ENCODE measurements at places on chromosomes 3 and 15.

GRCh38 chr3:193040836-193041672, 123.4 kb upstream of the MB21D2 start:
- no peak for DNase-seq

DNA sequence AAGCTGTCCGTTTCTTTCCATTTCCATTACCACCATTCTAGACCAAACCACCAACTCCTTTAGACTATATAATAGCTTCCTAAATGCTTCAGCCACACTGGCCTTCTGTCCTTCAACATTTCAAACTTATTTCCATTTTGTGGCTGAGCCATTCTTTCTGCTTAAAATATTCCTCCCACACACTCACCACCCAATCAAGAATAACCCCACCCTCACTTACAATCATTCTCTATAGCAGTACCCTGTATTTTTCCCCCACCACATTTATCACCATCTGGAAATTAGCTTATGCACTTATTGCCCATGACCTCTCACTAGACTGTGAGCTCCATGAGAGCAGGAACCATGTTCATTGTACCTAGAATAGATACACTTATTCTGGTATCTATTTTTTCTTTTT, 6.6 kb downstream of the KATNBL1 start:
- DNase-seq, result no peak

- no peak for DNase-seq
Measured at GRCh38 chr3:98890181-98890835, 11.2 kb downstream of the DCBLD2 start.

DNA sequence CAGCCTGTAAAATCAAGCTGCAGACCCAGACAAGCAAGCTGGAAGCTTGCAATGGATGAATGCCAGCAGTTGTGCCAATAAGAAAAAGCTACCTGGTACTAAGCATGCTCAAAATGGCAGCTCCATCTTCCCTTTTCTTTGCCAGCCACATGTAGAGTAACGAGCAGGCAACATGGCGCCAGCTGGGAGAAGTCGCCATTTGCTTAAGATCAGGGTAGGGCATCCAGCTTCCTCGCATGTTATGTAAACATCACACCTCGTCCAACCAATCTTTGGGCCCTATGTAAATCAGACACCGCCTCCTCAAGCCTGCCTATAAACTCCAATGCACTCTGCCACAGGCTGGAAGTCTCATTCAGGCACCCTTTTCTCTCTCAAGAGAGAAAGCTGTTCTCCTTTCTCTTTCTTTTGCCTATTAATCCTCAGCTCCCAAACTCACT, 973.9 kb downstream of the FHIT start:
- no peak for DNase-seq

- DNase-seq, result no peak
Measured at GRCh38 chr3:59127071-59127470, 77.2 kb upstream of the CFAP20DC start.

- DNase-seq, result peak; percentile 24
Measured at GRCh38 chr3:44114142-44114541, 127.5 kb upstream of the TOPAZ1 start.

- no peak for DNase-seq
Measured at GRCh38 chr3:184472723-184473428, 88.7 kb upstream of the EPHB3 start.

GRCh38 chr15:69623392-69624154, 171.0 kb downstream of the RPLP1 start:
- no peak for DNase-seq

DNA sequence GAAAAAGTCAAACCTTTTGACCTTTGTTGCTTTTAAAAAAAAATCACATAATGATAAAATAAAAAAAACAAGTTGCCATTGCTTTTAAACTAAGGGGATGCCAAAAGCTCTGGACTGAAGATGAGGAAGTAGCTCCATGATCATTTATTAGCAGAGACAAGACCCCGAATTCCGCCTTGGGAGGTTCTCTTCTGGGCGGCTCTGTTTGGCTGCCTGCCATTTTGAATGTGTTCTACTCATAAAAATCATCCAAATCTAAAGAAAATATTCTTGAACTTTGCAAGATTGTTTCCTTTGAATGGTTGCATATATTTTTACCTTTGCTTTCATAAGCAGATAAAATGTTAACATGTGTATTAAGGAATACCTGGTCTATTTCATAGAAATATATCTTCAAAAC, 63.8 kb downstream of the NCEH1 start:
- DNase-seq, result no peak

DNA sequence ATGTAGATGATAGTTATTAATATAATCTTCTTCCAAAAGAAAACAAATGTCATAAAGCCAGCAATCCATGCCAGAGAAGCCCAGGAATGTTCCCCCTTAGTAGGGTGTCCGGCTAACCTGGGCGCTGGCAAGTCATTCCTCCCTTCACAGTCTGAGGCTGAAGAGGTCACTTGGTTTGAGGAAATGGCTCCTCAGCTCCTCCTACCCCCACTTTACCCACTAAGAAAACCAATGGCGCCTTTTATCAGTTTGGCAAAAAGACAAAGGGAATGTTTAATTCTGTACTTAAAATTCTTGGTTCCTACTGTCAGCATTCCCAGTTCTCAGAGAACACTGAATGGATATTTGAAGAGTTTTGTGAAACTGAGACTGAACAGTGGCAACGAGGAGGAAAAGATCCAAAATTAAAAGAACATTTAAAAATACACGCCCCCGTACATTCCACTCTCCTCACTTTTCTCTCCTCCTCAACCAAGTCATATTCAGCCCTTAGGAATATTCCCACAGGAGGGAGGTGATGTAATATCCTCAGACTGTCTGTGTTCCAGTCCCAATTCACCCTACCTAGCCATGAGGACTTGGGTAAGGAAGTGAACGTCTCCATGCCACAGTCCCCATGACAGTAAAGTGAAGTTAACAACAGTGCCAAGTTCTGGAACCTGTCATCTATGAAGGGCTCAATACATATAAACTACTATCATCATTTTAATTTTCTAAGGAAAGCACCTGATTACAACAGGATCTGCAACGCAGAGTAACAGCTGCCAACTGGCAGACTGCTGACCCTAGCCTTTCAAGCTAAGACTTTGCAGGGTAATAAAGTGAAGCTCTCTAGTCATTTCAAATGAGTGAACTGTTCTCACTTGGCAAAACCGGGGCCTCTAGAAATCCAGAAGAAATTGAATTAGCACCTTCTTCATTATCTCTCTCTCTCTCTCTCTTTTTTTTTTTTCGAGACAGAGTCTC, 234.5 kb upstream of the ICE2 start:
- DNase-seq, result no peak

- peak; percentile 11 for DNase-seq
Measured at GRCh38 chr3:30342318-30343060, 263.9 kb upstream of the TGFBR2 start.

DNA sequence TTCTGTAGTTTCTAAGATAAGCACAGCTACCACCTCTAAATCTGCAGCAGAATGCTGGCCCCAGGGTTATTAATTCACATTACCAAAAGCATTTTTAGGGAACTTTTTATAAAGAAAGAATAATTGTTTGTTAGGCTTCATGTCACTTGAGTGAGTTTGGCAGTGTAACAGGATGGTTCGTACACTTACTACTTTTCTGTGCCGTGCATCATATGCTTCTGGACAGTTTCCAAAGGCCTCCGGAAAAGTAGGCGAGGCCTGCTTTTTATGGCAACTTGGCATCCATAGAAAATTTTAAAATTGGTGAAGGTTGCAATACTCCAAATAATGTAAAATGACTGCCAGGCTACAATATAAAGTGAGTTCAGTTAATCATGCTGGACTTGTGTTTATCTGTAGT, 30.0 kb downstream of the NIPA2 start:
- DNase-seq, result no peak

GRCh38 chr3:108879915-108880314, 57.3 kb downstream of the TRAT1 start:
- no peak for DNase-seq

DNA sequence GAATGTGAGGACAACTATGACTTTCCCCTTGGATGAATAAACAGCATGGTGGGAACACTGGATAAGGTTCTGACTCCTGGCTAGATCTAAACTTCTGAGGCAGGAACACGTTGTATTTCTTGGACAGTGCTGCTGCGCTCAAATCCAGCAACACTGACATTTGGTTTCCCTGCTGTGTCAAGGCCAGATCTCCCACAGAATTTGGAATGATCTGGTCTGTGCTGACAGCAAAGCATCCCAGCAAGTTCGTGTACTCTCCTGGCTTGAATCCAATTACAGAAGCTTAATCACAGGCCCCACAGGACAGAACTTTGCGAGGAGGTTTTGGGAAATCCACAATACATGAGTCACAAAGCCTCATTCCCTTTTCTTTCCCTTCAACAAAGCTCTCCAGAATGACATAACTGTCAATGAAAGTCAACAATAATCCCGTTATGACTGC, 92.5 kb downstream of the ADAMTS9 start:
- no peak for DNase-seq

- no peak for DNase-seq
Measured at GRCh38 chr15:89826671-89827655, 12.3 kb upstream of the ANPEP start.

DNA sequence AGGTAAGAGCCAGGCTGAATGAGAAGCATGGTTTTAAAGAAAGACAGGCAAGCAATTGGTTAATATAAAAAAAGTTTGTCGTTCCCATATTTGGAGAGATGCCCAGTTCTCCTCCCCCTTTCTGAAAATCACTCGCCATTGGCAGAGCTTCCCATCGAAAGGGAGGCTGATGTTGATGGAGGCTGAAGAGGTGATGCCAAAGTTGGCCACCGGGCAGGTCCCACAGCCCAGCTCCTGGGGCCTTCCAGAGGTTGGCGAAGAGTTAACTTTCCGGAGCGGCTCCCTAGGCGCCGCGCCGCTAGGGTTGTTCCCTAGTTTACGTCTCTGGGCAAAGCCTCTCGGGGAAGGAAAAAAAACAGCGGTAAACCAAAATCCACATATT, 793 bp downstream of the PCOLCE2 start:
- no peak for DNase-seq

DNA sequence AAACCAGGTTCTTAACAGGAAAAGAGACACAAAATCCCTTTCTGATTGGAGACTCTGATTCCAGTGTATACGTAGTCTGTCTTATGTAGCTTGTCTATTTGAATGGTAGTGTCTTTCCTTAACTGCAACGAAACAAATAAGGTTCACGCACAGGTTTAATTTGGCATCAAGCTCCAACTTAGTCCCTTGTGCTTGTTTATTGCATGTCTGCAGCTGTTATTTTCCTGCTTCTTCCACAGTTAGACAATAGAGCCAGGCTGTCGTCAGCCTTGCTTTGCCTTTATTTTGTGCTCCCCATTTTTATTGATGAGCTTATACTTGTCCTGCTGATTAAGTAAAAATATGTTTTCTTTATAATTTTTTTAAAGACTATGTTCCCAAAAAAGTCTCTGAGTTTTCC, 152.7 kb upstream of the CDIN1 start:
- no peak for DNase-seq

- DNase-seq, result no peak
Measured at GRCh38 chr15:34436126-34436955, 1.3 kb downstream of the GOLGA8A start.

DNA sequence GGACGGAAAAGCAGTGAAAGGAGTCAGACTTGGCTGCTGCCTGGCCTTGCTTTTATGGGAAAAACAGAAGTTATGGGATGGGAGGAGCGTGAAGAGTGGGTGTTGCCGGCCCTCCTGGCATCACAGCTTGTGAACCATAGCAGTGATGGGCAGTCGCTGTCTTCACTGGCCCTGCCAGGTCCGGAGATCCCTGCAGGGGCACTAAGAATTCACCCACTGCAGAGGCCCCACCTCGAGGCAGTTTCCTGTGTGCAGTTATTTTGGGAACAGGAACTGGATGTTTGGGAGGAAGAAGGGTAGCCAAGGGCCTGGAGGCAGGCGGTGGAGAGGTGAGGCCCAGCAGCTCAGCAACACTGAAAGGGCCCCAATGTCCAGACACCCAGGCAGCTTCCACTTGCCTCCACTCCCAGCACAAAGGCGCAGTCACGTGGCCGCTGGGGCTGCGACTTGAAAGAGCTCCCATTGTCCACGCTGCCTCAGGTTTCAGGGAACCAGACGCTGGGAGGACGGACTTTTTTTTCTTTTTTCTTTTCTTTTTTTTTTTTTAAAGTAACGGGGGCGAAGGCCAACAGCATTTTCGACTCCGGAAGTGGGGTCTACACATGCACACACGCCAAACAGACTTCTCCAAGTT, 255.6 kb downstream of the ZNF621 start:
- no peak for DNase-seq

DNA sequence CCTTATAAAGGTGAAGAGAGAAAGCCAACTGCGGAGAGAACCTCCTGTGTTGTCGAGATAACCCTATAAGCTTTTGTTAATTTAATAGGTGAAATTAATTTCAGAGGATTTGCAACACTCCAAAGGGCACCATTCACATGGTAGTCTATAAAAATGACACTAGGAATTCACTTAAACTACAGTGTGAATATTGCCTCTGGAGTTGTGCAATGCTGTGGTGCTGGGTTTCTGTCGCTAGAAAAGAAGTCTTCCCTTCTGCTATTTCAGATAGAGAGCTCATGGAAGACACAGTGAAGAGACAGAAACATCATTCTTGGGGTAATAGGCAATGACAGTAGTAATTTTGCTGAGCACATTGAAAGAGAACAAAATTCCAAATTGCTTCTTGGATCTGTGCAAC, 28.8 kb upstream of the PROK2 start:
- DNase-seq, result no peak

- DNase-seq, result no peak
Measured at GRCh38 chr15:74443100-74443909, 9.5 kb upstream of the SEMA7A start.

DNA sequence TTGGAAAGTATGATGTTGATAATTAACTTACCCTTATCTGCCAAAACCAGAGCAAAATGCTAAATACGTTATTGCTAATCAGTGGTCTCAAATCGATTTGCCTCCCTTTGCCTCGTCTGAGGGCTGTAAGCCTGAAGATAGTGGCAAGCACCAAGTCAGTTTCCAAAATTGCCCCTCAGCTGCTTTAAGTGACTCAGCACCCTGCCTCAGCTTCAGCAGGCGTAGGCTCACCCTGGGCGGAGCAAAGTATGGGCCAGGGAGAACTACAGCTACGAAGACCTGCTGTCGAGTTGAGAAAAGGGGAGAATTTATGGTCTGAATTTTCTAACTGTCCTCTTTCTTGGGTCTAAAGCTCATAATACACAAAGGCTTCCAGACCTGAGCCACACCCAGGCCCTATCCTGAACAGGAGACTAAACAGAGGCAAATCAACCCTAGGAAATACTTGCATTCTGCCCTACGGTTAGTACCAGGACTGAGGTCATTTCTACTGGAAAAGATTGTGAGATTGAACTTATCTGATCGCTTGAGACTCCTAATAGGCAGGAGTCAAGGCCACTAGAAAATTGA, 59.7 kb downstream of the DCUN1D1 start:
- DNase-seq, result no peak

DNA sequence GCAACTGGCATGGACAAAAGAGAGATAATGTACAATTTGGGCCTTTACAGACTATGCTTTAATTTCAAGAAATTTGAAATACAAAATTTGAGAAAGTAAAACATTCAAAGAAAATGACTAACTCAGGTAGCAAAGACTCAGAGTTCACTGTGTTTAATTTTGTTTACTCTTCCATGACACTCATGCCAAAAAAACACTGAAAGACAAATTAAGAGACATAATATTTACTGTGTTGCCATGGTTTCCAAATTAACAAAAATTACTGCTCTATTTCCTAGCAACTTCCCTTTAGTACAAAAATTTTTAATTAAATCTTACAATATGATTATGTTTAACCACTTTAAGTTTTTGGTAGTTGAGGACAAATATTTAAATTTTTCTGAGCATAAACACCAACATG, 29.6 kb downstream of the LRRFIP2 start:
- no peak for DNase-seq
